ENCODE measurements at places on chromosomes 11 and 22.

DNA sequence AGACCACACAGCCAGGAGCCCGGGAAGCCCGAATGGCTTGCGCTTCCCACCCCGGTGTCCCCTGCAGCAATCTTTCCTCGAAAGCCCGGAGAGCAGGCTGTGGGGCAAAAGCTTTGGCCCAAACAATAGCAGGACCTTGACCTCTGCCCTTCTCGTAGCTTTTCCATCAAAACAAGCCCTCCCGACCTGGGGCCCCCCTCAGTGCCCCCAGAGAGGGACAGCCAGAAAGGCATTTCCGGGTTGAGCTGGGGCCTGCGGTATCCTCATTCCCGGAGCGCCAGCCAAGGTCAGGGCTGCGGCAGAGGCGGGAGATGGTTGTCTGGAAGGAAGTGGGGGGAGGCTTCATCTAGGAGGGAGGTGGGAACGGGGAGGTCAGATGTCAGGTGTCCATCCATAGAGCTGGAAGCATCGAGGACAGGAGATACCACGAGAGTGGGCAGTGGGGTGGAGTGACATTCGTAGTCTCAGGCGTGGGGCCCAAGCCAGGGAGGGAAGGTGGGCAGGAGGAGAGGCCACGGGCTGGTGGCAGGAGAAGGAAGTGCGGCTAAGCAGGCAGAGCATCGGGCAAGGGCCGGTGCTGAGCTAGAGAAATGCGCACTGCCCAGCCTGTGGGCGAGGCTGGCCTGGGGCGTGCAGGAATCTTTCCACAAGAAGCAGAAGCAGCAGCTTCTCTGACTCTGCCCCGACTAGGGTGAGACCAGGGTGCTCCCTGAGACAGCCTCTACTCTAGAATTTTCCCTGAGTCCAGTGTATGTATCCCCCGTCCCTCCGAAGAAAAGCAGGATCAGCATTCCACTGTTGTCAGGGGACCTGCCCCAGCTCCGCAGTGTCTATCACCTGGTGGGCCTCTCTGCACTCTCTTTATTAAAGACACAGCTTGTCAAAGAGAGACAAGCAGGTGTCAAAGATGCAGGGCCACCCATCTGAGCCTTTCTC, 14.3 kb downstream of the PDGFB start:
- H3K27ac ChIP-seq, result no peak overlapping the region
- no peak overlapping the region for H3K4me3 ChIP-seq
- no peak for DNase-seq

DNA sequence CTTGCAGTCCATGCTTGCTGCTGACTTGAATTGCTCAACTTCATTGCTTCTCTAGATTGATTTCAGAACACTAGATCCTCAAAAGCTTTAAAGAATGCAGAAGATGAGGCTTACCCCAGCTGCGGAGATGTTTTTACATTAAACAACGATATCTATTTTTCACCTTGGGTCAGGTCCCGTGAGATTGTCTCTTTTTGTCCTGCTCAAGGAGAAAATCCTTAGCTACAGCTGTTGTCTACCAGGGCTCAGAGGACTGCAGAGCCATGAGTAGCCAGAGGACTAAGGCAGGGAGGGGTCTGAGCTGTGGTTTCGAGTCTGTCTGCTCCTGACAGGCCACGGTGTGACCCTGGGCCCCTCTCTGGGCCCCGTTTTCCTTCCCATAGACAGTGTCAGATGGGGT, 51.4 kb downstream of the PKNOX2 start:
- H3K27ac ChIP-seq, result no peak overlapping the region
- no peak for DNase-seq
- no peak overlapping the region for H3K4me3 ChIP-seq
- H3K4me1 ChIP-seq, result no peaks in the 10 kb centered on the region

DNA sequence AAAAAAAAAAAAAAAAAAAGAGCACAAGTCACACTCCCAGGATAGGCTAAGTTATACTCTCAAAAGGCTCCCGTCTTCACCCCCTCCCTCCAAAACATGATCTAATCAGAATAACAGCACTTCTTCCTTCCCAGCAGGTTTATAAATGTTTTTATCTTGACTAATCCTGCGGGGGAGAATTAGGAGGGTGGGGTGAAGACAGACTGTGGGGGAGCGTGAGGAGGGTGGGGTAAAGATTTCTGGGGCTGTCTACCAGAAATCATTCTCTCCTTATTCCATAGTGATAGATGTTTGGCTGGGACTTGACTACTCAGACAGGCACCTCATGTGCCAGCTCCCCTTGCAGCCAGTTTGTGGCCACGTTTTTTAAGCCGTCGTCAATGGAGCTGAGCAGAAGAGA, 17.0 kb downstream of the KCNE3 start:
- H3K4me3 ChIP-seq, result no peak overlapping the region
- H3K4me1 ChIP-seq, result no peaks in the 10 kb centered on the region
- H3K27ac ChIP-seq, result no peak overlapping the region
- no peak for DNase-seq

GRCh38 chr11:20873054-20873453, 203.7 kb downstream of the NELL1 start:
- H3K27me3 ChIP-seq, result no peaks in the 10 kb centered on the region
- H3K36me3 ChIP-seq, result no peaks in the 10 kb centered on the region
- DNase-seq, result no peak
- H3K27ac ChIP-seq, result no peak overlapping the region

DNA sequence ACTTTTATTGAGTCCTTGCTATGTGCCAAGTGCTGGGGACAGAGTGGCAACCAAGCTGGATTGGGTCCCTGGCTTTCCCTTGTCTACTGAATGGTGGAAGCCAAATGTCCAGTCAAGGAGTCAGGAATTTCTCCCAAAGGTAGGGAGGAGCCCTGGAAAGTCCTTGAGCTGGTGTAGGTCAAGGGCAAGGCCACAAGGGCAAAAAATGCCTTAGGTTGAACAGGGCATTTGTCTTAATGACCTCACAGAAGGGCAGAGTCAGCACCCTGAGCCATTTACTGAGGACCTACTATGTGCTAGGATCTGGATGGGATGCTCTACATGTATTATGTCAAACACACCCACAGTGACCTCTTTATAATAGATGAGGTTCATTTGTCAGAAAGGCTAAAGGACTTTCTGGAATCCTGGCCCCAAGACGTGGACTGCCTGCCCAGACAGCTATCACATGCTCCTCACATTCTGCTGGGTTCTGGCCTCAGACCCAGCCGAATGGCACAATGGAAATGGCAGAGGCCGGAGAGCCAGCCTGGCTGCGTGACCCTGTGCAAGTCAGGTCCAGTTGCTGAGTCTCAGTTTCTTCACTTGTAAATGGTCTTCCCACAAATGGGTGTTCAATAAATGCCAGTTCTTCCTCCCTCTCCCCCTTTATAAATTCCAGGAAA, 17.7 kb downstream of the MOGAT2 start:
- H3K4me1 ChIP-seq, result no peaks in the 10 kb centered on the region
- H3K27ac ChIP-seq, result no peak overlapping the region
- H3K4me3 ChIP-seq, result no peak overlapping the region
- H3K27me3 ChIP-seq, result no peaks in the 10 kb centered on the region

DNA sequence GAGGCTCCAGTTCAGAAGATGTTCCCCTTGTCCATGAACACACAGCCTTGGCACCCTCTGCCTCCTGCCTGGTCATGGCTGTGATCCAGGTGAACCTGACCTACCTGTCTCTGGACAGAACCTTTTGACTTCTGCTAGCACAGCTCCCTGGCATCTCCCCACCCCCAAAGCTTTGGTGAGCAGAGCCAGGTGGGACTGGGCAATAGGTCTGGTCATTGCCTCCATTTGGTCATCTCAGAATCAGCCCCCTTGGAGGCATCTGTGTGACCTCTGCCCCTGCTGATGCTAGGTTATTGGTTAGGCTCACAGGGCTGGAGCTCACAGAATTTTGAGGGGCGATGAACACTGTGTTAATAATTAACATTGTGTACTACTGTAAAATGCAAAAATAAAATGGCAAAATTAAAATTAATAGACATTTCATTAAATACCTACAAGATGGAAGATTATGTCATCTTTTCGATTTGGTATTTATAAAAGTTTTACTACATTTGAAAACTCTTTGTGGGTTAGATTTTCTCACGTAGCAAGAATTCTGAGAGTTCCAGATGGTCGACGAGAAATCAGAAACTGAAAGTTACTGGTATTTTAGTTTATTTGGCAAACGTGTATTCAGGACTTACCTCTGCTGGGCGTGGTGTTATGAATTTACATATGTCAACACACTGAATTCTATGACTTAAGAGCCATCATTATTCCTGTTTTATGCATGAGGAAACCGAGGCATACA, 8.3 kb upstream of the KIAA0930 start:
- H3K4me3 ChIP-seq, result no peak overlapping the region
- no peaks in the 10 kb centered on the region for H3K27me3 ChIP-seq
- DNase-seq, result no peak
- H3K36me3 ChIP-seq, result no peaks in the 10 kb centered on the region
- H3K4me1 ChIP-seq, result peaks cover 17% of the 10 kb centered on the region
- H3K27ac ChIP-seq, result peak overlapping the region; percentile 98

DNA sequence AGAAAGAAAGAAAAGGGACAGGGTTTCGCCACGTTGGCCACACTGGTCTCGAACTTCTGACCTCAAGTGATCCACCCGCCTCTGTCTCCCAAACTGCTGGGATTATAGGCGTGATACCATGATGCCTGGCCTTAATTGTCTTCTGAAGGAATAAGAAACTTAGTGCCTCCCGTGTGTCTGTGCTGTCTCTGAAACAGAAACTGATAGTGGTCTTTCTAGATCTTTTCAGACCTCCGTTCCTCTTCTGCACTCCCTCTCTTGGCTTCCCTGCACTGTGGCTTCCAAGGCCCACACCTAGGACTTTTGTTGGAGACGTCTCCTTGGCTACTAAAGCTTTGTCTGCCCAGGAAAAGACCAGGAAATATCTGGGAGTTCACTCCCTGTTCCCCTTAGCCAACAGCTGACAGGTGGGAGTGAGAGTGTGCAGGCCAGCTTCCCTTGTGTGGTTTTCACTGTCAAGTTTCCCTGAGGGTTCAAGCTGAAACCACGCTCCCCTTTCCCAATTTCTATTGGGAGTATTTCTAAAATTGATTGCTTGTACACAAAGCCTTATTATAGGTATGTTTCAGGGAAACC, 10.1 kb upstream of the HTR3B start:
- no peaks in the 10 kb centered on the region for H3K4me1 ChIP-seq
- DNase-seq, result no peak
- H3K27ac ChIP-seq, result no peak overlapping the region
- no peak overlapping the region for H3K4me3 ChIP-seq

GRCh38 chr11:19320827-19321226, 80.1 kb upstream of the E2F8 start:
- DNase-seq, result no peak
- no peaks in the 10 kb centered on the region for H3K36me3 ChIP-seq
- no peak overlapping the region for H3K27ac ChIP-seq
- no peaks in the 10 kb centered on the region for H3K4me1 ChIP-seq
